Endodermal cell (in vitro differentiated cells): ENCODE measurements at places on chromosomes 2 and 18.

DNA sequence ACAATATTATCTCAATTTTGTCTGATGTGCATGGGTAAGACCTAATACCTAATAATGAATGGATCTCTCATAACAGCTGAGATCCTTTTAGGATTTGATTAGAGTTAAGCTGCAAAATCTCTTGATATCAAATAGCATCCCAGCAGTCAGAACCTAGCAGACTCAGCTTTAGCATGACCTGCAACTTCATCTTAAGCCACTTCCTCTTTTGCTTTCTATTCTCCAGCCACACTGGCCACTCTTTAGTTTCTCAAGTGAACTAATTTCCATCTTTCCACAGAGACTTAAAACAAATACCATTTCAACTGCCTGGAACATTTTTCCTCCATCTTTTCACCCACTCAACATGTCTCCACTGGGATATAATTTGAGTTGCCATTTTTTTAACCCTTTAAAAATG lies 1251.6 kb upstream of the ZEB2 start:
- no peak for DNase-seq

DNA sequence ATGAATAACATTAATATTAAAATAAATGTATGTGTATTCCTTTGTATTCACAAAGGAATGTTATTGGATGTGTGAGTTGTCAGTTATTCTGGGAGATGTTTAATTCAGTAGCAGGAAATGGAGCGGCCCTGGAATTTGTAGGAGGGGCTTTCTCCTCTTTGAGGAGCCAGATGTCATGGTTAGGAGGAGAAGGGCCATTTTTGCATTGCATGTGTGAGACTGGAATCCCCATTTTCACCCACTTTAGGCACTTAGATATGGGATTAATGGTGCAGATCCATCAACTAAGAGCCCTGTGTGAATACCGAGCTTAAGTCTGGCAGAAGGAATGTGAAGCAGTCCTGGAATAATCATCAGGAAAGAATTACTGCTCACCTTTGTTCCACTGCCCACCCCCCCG lies 439.2 kb downstream of the PARD3B start:
- DNase-seq, result peak; percentile 41

DNA sequence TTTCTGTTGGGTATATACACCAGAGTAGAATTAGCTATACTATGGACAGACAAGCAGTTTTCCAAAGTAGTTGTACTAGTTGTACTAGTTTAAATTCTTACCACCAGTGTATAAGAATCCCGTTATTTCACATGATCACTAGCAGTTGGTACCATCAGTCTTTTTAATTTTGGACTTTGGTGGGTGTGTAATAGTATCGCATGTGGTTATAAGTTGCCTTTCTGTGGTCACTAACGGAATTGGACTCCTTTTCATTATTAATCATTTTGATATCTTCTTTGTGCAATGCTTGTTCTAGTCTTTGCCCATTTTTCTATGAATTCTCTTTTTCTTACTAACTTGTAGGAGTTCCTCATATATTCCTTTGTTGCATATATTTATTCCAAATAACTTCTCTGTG lies 89.8 kb downstream of the ASXL2 start:
- DNase-seq, result no peak

GRCh38 chr2:208062113-208062512 lies 36.8 kb upstream of the PLEKHM3 start:
- DNase-seq, result peak; percentile 61

GRCh38 chr18:78090584-78090983 lies 840.9 kb downstream of the GALR1 start:
- no peak for DNase-seq
